Tracheal epithelial cell (primary cell): ENCODE measurements at places on chromosomes 7 and 10. TPM values are rescaled to one million over a fixed set of nuclear protein-coding genes. Genes with fewer than 3 reads are reported as not detected.

The FAM25A gene
- total RNA-seq = 10.8 TPM in 1 of 2 replicates, not detected in the other

The PGAM2 gene
- 1.3 TPM in 1 of 2 replicates, not detected in the other for total RNA-seq

The EBLN1 gene
- not detected in 2 replicates for total RNA-seq

The TUBAL3 gene
- 0.72 TPM in 1 of 2 replicates, not detected in the other for total RNA-seq

The AKR1E2 gene
- total RNA-seq = 5.8 and 29.2 TPM in 2 replicates

The ANKRD2 gene
- 1.3 and 9.9 TPM in 2 replicates for total RNA-seq

The CALML5 gene
- total RNA-seq = 4.3 TPM in 1 of 2 replicates, not detected in the other

The PRRT4 gene
- total RNA-seq = under 0.01 and 0.85 TPM in 2 replicates

The ADK gene
- total RNA-seq = 38.3 and 53.5 TPM in 2 replicates

The LIPF gene
- total RNA-seq = not detected in 2 replicates

The PNLIPRP3 gene
- total RNA-seq = 13.0 and 68.0 TPM in 2 replicates

The EFCAB10 gene
- total RNA-seq = 0.48 and 0.64 TPM in 2 replicates

The TRIM4 gene
- total RNA-seq = 21.4 and 40.1 TPM in 2 replicates

The ZNF804B gene
- total RNA-seq = not detected in 2 replicates

The GPNMB gene
- total RNA-seq = 19.6 and 142 TPM in 2 replicates

The DDIT4 gene
- total RNA-seq = 2,032 and 2,091 TPM in 2 replicates

The WDFY4 gene
- total RNA-seq = under 0.01 TPM in 1 of 2 replicates, not detected in the other

The POM121C gene
- total RNA-seq = 6.5 and 9.6 TPM in 2 replicates

The PNLIPRP1 gene
- not detected in 2 replicates for total RNA-seq

The IRF5 gene
- total RNA-seq = 8.9 and 13.9 TPM in 2 replicates

The EN2 gene
- total RNA-seq = not detected in 2 replicates

The TET1 gene
- total RNA-seq = 0.21 and 0.24 TPM in 2 replicates

The UNC5B gene
- 14.0 and 64.6 TPM in 2 replicates for total RNA-seq

The PFKFB3 gene
- 17.3 and 68.4 TPM in 2 replicates for total RNA-seq

The TRIM50 gene
- not detected in 2 replicates for total RNA-seq

The WDR86 gene
- 0.24 and 1.3 TPM in 2 replicates for total RNA-seq

The OR9A2 gene
- not detected in 2 replicates for total RNA-seq

The CDH23 gene
- total RNA-seq = under 0.01 TPM in 1 of 2 replicates, not detected in the other

The CAMK1D gene
- total RNA-seq = 1.3 and 2.2 TPM in 2 replicates

The DYNC1I1 gene
- 0.21 and 0.24 TPM in 2 replicates for total RNA-seq

The SLC18A3 gene
- not detected in 2 replicates for total RNA-seq

The MUC12 gene
- total RNA-seq = not detected in 2 replicates

The OR2A42 gene
- not detected in 2 replicates for total RNA-seq

The UNCX gene
- total RNA-seq = not detected in 2 replicates

The FOXP2 gene
- total RNA-seq = under 0.01 and 5.8 TPM in 2 replicates

The ANKRD61 gene
- total RNA-seq = 0.21 and 0.48 TPM in 2 replicates

The C7orf57 gene
- 0.21 TPM in 1 of 2 replicates, not detected in the other for total RNA-seq

The BHLHA15 gene
- total RNA-seq = 0.85 and 3.4 TPM in 2 replicates

The SPDYE5 gene
- total RNA-seq = not detected in 2 replicates

The SEMA3D gene
- total RNA-seq = 0.64 TPM in 1 of 2 replicates, not detected in the other

The SPOCK2 gene
- 14.2 TPM in 1 of 2 replicates, not detected in the other for total RNA-seq

The OR2F1 gene
- total RNA-seq = not detected in 2 replicates

The PIP4K2A gene
- total RNA-seq = 12.3 and 17.1 TPM in 2 replicates

The GRM3 gene
- total RNA-seq = not detected in 2 replicates

The EGFR gene
- total RNA-seq = 216 and 281 TPM in 2 replicates

The TUBB8 gene
- not detected in 2 replicates for total RNA-seq

The HACD1 gene
- 27.7 and 33.0 TPM in 2 replicates for total RNA-seq

The PPP1R17 gene
- not detected in 2 replicates for total RNA-seq

The GLI3 gene
- total RNA-seq = 2.2 and 2.3 TPM in 2 replicates

The OR6B1 gene
- total RNA-seq = not detected in 2 replicates

The AGMO gene
- total RNA-seq = 0.24 and 0.43 TPM in 2 replicates

The CNTNAP2 gene
- total RNA-seq = 0.43 and 2.2 TPM in 2 replicates

The BTBD16 gene
- total RNA-seq = not detected in 2 replicates

The HSPA12A gene
- 0.64 and 6.0 TPM in 2 replicates for total RNA-seq

The CARD11 gene
- 3.2 and 9.6 TPM in 2 replicates for total RNA-seq
